SK-N-SH (cell line): ENCODE measurements at places on chromosomes 5 and 9. TPM values are rescaled to one million over a fixed set of nuclear protein-coding genes. Genes with fewer than 3 reads are reported as not detected.

DNA sequence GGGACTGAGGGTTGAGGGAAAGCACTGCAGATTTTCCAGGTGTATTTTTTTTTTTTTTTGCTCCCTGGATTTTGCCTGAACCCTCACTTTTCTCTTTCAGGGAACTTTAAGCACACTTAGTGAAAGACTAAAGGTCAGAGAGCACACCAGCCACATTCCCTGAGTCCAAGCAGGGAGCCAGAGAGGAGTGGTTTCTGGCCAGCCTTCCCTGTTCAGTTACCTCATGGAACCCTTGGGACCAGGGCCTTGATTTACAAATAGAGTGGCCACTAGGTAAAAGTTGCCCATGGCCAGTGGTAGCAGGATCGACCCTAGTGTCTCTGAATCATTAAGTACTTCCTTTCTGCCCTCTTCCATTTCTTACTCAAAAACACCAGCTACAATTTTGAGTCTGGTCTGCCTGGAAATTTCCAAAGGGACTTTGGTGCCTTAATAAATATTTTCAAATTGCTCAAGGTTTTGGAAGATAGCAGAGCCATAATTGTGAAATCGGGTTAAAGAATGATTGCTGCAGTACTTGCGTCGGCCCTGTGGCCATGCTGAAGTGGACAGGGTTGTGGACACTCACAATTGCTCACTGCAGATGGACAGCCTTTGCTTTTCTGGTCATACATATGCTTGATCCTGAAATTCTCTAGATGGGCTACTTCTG is 14.5 kb downstream of the PALM2AKAP2 start:
- H3K27ac ChIP-seq, result peak overlapping the region; percentile 86; the same call in 1 of the 2 replicates
- H3K27me3 ChIP-seq, result no peaks in the 10 kb centered on the region
- H3K4me3 ChIP-seq, result no peak overlapping the region
- H3K36me3 ChIP-seq, result no peaks in the 10 kb centered on the region
- peaks cover 38% of the 10 kb centered on the region for H3K4me1 ChIP-seq

GRCh38 chr5:175746851-175747250 is 89.0 kb downstream of the HRH2 start:
- H3K27ac ChIP-seq, result no peak overlapping the region
- no peaks in the 10 kb centered on the region for H3K27me3 ChIP-seq
- H3K36me3 ChIP-seq, result no peaks in the 10 kb centered on the region

GRCh38 chr5:88734191-88734640 is 148.8 kb downstream of the MEF2C start:
- H3K27me3 ChIP-seq, result no peaks in the 10 kb centered on the region
- H3K27ac ChIP-seq, result no peak overlapping the region
- no peaks in the 10 kb centered on the region for H3K36me3 ChIP-seq
- no peak overlapping the region for H3K4me3 ChIP-seq

DNA sequence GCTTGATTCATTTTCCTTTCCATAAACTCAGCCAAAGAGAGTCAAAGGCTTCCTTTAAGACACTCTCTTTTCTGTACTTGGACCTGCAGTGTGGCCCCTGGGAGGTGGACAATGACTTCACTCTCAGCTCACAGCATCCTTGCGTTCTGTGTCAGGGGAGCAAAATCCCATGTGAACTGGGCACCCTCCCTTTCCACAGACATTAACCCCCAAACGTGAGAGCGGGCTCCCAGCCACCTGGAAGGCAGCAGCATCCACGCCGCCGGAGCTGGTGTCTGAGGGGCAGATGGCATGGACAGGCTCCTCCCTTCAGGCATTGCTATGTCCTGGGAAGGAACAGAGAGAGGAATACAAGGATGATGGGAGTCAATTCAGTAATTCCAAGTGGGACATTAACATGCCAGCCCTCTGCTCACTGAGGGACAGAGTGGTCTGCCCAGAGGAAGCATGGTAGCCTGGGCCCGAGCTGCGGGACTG is 39.5 kb downstream of the TRIP13 start:
- DNase-seq, result no peak
- no peaks in the 10 kb centered on the region for H3K36me3 ChIP-seq
- H3K4me3 ChIP-seq, result no peak overlapping the region
- H3K27me3 ChIP-seq, result peaks cover 7% of the 10 kb centered on the region; the same call in 1 of the 2 replicates

Gene AQP3
- 0.52 and 0.64 TPM in 2 replicates for polyA plus RNA-seq

Gene PCDHB16
- 2.3 and 2.7 TPM in 2 replicates for polyA plus RNA-seq
